RKO (cell line): ENCODE measurements at places on chromosomes 4 and X.

DNA sequence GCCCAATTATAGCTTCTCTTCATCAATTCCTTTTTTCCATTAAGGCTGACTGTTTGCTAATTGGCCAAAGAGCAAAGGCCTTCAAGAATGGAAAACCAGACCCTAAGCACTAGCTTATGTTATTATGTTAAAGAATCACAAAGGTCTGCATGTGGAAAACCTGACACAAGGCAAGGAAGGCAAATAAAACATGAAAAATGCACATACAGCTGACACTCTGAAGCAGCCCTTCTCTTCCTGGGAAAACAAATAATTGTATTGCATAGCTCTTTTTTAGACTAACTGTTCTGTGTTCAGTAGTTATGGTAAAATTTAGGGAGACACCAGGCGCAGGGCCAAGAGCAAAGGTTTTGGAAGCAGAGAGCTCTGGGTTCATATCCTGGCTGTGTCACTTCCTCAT lies 223.1 kb downstream of the UNC5C start:
- no peak for DNase-seq

- DNase-seq, result no peak
These were observed 33.9 kb downstream of the USP46 start for GRCh38 chr4:52625216-52625615.

DNA sequence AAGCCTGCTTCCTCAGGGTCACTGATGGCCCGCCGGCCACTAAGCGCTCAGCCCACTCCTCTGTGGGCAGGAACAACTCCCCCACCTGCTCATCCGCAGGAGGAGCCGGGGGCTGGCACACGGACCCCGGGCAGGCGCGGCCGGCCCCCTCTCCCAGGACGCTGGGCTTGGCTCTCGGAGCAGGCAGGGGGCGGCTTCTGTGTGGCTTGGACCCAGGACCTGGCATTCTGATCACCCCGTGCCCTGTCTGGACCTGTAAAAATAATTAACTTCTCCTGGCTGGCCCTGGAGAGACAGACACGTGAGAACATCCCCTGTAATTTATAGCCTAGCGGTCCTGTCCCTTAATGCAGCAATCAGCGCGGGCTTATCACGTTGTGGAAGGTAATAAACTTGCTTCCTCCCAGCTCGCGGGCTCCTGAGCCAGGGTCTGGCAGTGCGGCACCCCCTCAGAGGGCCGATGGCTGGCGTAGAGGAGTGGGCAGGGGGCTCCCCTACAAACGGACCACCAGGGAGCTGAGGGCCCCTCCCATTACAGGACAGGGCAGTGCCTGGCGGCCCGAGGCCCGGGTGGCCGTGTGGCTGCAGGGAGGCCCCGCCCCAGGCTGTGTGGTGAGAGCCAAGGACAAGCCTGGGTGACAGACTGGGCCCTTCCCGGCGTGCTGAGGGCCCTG lies 84.5 kb upstream of the NKX1-1 start:
- no peak for DNase-seq

DNA sequence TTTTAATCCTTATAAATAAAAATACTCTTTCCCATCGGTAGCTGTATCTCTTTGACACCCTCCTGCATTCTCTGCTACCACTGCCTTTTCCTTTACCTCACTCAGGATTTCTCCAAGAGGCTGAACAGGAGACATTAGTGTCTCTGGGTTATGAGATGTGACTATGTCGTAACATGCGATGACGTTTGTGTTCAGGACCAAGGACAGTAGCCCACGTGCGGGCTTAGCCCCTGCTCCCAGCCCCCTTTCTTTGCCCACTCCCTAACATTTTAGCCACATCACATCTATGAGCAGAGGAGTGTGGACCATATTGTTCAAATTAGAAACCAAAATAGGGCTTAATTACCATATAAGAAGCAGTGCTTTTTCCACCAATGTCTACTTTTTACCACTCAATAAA lies 369.3 kb downstream of the FBXW7 start:
- DNase-seq, result no peak

DNA sequence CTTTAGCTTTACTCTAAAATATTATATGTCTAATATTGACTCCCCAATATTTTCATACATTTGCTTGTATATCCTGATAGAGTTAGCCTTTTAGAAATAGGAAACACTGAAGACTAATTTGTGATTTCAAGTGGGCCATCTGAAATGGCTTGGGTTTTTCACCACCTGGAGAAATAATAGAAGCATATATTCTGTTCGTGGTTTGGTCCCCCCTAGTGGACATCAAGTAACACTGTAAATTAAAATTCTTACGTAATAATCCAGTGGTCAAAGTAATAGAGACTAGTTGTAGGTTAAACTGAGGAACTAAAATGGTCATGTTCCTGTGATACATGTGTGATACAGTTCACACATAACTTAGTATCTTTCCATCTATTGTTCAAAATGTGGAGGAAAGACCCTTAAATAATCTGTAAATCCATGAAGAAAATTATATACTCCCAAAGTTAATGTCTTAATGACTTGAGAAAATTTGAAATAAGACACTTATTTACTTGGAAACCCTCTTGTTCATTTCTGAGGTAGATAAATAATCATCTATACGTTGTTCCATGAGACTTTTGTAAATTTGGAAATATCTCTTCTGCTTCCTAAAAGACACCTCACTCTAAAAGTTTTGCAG lies 79.8 kb upstream of the SMARCAD1 start:
- peak; percentile 57 for DNase-seq

- no peak for DNase-seq
These were observed 51.1 kb downstream of the SH3KBP1 start for GRCh38 chrX:19836337-19836736.

- DNase-seq, result no peak
These were observed 1080.9 kb upstream of the IGFBP7 start for GRCh38 chr4:58191109-58191508.
